Activated CD4-positive, alpha-beta T cell treated with anti-CD3 and anti-CD28 coated beads, Interleukin-2, amount 10 ng/mL, durations not matched to agents 24 days and 14 days (primary cell): ENCODE measurements at places on chromosomes 13 and 19. TPM values are rescaled to one million over a fixed set of nuclear protein-coding genes. Genes with fewer than 3 reads are reported as not detected.

DNA sequence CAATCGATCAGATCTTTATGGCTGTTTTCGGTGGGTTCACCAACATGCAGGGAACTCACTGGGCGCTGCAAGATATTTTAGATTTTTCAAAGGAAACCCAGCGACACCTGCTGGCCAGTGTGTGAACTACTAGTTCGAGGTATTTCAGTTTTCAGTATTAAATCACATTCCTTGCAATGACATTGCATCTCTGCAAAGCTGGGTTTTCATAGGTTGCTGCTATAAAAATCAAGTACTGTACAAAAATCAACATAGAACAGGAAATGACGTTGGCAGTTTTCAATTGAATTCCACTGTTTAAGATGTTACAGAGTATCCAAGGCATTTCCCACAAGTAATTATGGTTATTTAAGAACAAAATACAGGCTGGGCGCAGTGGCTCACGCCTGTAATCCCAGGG is 17.6 kb downstream of the LIG1 start:
- H3K36me3 ChIP-seq, result peaks cover 38% of the 10 kb centered on the region
- peak; percentile 90 for DNase-seq
- H3K27ac ChIP-seq, result peak overlapping the region; percentile 29
- H3K4me1 ChIP-seq, result peaks cover 3% of the 10 kb centered on the region

DNA sequence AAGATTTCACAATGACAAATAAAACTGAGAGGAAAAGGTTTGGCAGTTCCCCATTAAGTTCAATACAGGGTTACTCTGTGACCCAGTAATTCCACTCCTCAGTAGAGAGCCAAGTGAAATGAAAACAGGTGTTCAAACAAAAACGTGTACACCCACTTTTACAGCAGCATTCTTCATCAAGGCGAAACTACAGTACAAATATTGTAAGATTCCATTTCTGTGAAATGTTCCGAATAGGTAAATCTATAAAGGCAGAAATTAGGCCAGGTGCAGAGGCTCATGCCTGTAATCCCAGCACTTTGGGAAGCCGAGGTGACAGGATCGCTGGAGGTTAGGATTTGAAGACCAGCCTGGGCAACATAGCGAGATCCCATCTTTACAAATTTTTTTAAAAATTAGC is 8.9 kb upstream of the GDF15 start:
- no peak for DNase-seq
- no peak overlapping the region for H3K27ac ChIP-seq

DNA sequence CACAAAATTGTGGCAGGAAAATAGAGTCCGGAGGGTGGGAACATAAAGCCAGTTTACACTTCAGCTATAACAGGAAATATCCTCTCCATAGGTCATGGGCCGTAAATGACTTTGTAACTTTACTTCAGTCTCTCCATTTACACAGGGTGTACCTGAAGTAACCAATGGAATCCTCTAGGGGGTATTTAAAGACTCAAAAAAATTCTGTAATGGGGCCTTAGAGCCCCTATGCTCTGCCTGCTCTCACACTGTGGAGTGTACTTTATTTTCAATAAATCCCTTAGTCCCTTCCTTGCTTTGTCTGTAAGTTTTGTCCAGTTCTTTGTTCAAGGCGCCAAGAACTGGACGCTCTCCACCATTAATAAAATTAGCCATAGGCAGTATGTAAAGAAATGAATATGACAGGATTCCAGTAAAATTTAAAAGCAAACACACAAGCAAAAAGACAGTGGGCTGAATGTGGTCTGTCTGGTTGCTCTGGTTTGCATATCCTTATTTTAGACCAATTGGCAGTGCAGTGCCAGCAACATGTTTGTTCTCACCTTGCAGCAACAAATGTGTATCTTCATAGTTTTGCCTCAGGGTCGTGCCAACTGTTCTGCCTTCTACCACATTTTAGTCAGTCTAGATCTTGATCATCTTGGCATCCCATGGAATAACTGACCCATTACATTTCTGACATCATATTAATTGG is 801.5 kb upstream of the SPRY2 start:
- H3K36me3 ChIP-seq, result no peaks in the 10 kb centered on the region
- H3K27ac ChIP-seq, result no peak overlapping the region
- no peak overlapping the region for H3K4me3 ChIP-seq
- no peaks in the 10 kb centered on the region for H3K4me1 ChIP-seq

DNA sequence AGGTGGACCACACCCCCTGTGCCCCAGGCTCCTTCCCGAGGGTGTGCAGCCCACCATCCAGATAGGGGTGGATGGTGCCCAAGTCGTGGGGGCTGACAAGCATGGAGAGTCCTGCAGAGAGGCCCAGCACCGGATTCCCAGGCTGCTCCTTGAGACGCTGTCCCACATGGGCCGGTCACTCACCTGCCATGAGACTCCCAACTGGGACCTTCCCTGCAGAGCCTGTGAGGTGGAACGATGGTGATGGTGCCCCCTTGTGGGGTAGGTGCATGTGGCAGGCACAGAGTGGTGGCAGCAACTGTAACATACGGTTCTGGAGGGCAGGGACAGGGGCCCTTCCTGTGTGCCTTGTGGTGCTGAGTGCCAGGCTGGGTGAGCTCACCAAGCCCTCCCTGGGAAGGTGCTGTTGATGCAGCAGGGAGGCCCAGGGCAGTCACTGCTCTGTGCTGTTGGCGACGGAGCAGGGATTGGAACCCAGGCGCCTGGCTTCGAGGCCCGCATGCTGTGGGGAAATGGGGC is 33.1 kb downstream of the PPP1R37 start:
- no peak overlapping the region for H3K27ac ChIP-seq
- DNase-seq, result peak; percentile 91
- H3K4me1 ChIP-seq, result peaks cover 20% of the 10 kb centered on the region
- no peak overlapping the region for H3K4me3 ChIP-seq

DNA sequence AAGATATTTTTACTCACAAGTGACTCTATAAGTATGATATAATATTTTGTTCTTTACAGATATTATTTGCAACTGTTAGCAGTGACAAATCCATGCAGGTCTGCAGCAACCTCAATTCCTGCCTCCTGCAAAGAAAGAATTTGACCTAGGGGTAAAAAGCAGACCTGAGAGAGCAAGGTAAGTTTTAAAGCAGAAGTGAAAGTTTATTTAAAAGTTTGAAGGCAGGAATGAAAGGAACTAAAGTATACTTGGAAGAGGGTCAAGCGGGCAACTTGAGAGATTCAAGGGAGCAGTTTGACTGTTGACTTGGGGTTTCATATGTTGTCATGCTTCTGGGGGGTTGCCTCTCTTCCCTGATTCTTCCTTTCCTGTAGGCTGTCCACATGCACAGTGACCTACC is 520.1 kb upstream of the PCDH20 start:
- DNase-seq, result no peak
- no peaks in the 10 kb centered on the region for H3K27me3 ChIP-seq
- H3K36me3 ChIP-seq, result no peaks in the 10 kb centered on the region
- no peak overlapping the region for H3K4me3 ChIP-seq

GRCh38 chr13:77919246-77919920 is 752 bp upstream of the EDNRB start:
- no peaks in the 10 kb centered on the region for H3K4me1 ChIP-seq
- DNase-seq, result peak; percentile 54
- H3K4me3 ChIP-seq, result no peak overlapping the region
- no peaks in the 10 kb centered on the region for H3K36me3 ChIP-seq

GRCh38 chr13:111345682-111346081 is 25.2 kb downstream of the TEX29 start:
- H3K36me3 ChIP-seq, result no peaks in the 10 kb centered on the region
- H3K27ac ChIP-seq, result no peak overlapping the region
- H3K27me3 ChIP-seq, result peaks cover under 1% of the 10 kb centered on the region

DNA sequence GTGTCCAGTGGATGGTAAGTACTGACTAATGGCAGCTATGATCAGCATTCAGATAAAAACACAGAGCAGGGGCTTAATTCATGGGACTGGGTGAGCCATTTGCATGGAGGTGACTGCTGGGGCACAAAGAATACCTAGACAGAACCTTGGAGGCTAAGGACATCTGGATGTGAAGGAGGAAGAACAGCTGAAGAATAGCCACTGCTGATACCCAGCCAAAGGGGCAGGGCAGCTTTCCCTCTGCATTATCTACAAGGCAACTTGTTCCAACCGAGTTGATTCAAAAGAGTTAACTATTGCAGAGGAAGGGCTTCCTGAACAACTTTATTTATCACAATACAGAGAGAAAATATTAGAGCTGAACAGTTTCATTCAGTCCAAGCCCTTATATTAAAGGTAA is 13.1 kb upstream of the THSD1 start:
- H3K4me3 ChIP-seq, result no peak overlapping the region
- peaks cover 48% of the 10 kb centered on the region for H3K36me3 ChIP-seq
- no peaks in the 10 kb centered on the region for H3K27me3 ChIP-seq

DNA sequence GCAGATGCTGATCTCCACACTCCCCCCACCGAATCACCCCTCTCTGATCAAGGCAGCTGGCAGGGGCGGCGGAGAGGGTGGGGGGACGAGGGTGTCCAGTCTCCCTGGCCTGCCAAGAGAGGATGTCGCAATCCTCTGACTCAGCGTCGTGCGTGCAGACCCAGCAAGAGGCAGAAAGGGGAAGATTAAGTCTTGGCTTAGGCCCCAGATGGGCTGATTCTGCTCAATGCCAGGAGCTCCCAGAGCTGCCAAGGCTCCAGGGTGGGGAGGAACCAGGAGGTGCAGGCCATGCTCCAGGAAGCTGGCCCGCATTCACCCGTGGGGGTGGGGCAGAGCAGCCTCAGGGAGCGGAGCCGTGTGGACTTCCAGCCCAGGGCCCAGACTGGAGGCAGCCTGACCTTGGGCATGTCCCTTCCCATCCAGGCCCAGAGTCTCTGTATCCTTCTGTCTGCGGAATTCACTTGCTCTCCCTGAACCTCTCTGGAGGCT is 6.6 kb upstream of the BCL3 start:
- peak overlapping the region; percentile 37 for H3K27ac ChIP-seq
- no peaks in the 10 kb centered on the region for H3K36me3 ChIP-seq
- peaks cover 31% of the 10 kb centered on the region for H3K4me1 ChIP-seq
- no peak for DNase-seq
- H3K27me3 ChIP-seq, result peaks cover 8% of the 10 kb centered on the region

The LILRA2 gene
- not detected in 2 replicates for total RNA-seq

The ZNF844 gene
- 0.59 and 0.93 TPM in 2 replicates for total RNA-seq

The ZNF221 gene
- total RNA-seq, result 0.58 and 0.64 TPM in 2 replicates

The JSRP1 gene
- 0.40 and 0.91 TPM in 2 replicates for total RNA-seq

The NFKBIB gene
- total RNA-seq, result 89.2 and 89.7 TPM in 2 replicates

The RFPL4AL1 gene
- total RNA-seq, result not detected in 2 replicates
